Endothelial cell (in vitro differentiated cells): ENCODE measurements at places on chromosomes 4 and X. TPM values are rescaled to one million over a fixed set of nuclear protein-coding genes. Genes with fewer than 3 reads are reported as not detected.

Gene CCDC149
- total RNA-seq, result 4.0 TPM

Gene FAT1
- 67.7 TPM for total RNA-seq

Gene GAGE2A
- not detected for total RNA-seq

Gene PAK3
- total RNA-seq, result 4.0 TPM

Gene CDX4
- total RNA-seq, result not detected

Gene ZNF81
- total RNA-seq, result 8.8 TPM

Gene CLIC2
- total RNA-seq, result not detected

Gene C1QTNF7
- not detected for total RNA-seq

Gene DUX4
- 0.49 TPM for total RNA-seq

Gene DCAF12L2
- 1.0 TPM for total RNA-seq

Gene TACC3
- total RNA-seq, result 42.2 TPM

Gene PNMA3
- 1.4 TPM for total RNA-seq

Gene C4orf51
- not detected for total RNA-seq

Gene GYPE
- total RNA-seq, result 0.41 TPM

Gene FABP2
- not detected for total RNA-seq

Gene TAF7L
- 0.31 TPM for total RNA-seq

Gene TBC1D1
- total RNA-seq, result 139 TPM

Gene SSX4B
- total RNA-seq, result not detected

Gene FRAS1
- total RNA-seq, result 51.7 TPM
